Articular chondrocyte of knee joint (primary cell): ENCODE measurements at places on chromosomes 3 and 15. TPM values are rescaled to one million over a fixed set of nuclear protein-coding genes. Genes with fewer than 3 reads are reported as not detected.

The THSD4 gene
- 5.4 TPM in 2 replicates for total RNA-seq

The PARP9 gene
- 38.5 and 45.6 TPM in 2 replicates for total RNA-seq

The LZTFL1 gene
- total RNA-seq, result 26.7 and 29.5 TPM in 2 replicates

The RBP2 gene
- total RNA-seq, result not detected in 2 replicates

The RAB8B gene
- 83.2 and 91.6 TPM in 2 replicates for total RNA-seq

The CD96 gene
- under 0.01 TPM in 1 of 2 replicates, not detected in the other for total RNA-seq

The INSYN1 gene
- total RNA-seq, result 4.3 and 6.4 TPM in 2 replicates

The C3orf49 gene
- total RNA-seq, result not detected in 2 replicates

The AQP9 gene
- total RNA-seq, result 0.11 and 0.52 TPM in 2 replicates

The CHRM5 gene
- total RNA-seq, result not detected in 2 replicates

The TNFSF10 gene
- 4.3 and 8.6 TPM in 2 replicates for total RNA-seq

The CRABP1 gene
- not detected in 2 replicates for total RNA-seq

The WDR72 gene
- not detected in 2 replicates for total RNA-seq

The PRKAR2A gene
- 56.5 and 62.1 TPM in 2 replicates for total RNA-seq

The CCDC66 gene
- 32.9 and 37.4 TPM in 2 replicates for total RNA-seq
